ENCODE measurements at places on chromosomes 1 and 21.

DNA sequence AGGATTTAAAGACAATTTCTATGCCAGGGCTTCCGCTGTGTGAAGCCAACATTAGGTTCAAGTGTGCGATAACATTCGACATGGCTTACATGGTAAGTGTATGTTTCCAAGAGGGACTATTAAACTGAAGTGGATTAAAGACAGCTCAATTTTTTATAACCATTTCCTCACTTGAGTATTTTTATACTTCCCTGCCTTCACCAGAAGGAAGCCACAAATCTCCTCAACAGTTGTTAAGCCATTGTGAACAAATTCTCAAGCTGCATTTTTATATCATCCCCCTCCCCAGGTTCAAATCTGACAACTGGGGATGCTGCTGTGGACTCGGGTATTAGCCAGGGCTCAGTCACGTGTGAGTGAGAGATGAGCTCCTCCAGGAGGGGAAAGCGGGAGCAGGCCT, 116.3 kb downstream of the RHOU start:
- no peak for DNase-seq

- DNase-seq, result no peak
Observed at GRCh38 chr1:206828765-206829164, 36.7 kb upstream of the IL20 start.

GRCh38 chr1:87274851-87275250, 53.8 kb upstream of the LMO4 start:
- no peak for DNase-seq

DNA sequence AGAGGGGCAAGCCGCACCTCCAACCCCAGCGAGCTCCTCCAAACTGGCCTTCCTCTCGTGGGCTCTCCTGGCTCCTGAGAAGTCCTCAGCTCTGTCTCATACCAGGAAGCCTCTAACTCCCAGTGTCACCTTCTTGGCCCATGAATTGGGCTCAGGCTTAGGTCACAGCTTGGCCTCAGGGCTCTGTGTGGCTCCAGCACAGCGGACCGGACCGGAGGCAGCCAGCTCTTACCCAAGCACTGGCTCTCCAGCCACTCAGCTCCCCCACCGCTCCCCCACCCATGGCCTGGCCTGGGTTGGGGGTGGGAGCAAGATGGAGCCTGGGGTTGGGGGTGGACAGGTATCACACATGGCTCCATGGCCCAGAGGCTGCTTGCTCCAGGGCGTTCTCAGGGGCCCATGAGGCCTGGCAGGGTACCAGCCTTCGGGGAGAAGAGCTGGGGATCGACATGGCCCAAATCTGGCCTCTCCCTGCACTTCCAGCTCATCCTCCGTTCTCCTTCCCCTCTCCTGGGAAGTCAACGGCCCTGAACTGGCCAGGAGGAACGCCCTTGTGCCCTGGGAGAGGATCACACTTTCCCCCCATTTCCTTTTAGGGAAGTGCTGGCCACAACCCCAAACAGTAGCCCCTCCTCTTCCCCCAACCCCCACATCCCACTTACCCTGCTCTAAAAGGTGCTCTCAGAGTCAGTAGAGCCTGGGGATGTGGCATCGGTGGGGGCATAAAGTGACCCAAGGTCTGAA, 97.5 kb downstream of the CASZ1 start:
- DNase-seq, result no peak

DNA sequence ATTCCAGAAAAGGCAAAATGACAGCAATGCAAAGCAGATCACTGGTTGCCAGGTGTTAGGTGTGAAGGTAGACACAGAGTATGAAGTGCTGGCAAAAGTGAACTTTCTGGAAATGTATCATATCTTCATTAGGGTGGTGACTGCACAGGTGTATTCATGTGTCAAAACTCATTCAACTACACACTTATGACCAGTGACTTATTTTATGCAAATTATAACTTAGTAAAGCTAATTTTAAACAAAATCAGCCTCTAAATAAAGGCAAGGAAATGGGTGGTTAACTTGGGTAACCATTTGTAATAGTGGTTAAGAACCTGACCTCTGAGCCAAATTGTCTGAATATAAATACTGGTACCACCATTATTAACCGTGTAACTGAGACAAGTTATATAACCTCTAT, 7.4 kb downstream of the COP1 start:
- no peak for DNase-seq

- no peak for DNase-seq
Observed at GRCh38 chr1:206049919-206050600, 2.9 kb upstream of the RHEX start.

GRCh38 chr1:85062425-85063026, 14.2 kb upstream of the MCOLN3 start:
- DNase-seq, result no peak

GRCh38 chr1:31872658-31873636, 57.1 kb upstream of the SPOCD1 start:
- no peak for DNase-seq

- DNase-seq, result no peak
Observed at GRCh38 chr1:191125950-191126349, 648.3 kb upstream of the BRINP3 start.

DNA sequence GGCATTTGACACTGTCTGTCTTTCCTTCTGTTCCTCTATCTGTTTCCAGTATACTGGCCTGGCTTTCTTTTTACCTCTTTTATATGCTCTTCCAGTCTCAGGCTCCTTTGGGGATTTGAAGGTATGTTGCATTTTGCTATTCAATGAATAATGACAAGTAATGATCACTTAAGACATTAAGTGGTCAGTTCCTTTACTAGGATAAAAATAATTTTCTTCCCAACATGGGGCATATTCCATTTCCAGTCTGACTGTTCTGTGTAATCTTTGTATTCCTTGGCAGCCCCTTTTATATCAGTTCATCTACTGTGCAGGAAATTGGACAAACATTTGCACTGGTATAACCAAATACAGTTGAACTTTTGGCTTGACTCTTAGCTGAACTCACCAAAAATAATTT, 15.6 kb downstream of the METTL18 start:
- no peak for DNase-seq

- DNase-seq, result no peak
Observed at GRCh38 chr1:19330449-19331135, 18.5 kb downstream of the SLC66A1 start.

DNA sequence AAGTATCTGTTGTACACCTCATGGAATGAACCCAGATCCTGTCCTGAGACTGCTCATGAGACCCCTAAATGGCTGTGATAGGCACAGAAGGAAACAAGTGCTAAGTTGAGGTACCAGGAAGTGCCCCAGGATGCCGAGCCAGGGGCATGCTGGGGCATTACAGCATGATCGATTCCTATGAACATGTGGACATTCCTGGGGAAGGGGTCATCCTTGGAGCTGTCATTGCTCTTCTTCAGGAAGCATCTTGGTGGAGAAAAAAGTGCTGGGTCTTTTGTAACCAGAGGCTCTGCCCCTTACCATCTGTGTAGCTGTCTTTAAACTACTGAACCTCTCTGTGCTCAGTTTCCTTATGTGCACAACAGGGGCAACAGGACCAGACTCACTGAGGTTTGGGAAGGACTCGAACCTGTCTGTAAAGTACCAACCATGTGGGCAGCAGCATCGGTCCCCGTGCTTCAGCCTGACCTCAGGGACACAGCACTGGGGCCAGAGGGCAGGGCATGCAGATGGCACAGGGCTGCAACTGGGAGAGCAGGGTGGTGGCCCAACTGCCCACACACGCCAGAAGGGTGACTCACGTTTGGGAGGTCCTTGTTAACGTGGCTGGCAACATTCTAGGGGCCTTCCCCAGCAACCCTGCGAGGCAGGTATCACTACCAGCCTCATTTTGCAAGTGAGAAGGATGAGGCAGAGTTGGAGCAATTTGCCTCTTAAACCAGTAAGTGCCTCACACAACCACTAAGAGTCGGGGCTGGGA, 142.3 kb upstream of the EDN2 start:
- DNase-seq, result no peak

DNA sequence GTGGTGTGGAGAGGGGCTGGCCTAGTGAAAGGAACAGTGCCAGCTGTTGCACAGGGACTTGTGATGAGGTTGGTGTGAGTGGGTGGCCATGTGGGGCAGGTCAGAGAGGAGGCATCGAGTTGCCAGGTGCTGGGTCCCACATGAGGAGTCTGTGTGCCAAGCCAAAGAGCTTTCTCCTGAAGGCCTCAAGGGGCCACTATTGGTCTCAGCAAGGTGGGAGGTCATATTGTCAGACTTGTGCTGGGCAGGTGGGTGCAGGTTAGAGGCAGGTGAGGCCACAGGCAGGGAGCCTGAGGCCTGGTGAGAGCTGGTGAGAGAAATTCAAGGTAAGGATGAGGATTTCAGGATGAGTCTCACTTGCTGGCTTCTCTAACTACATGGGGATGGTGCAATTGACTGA, 256.8 kb downstream of the DISC1 start:
- no peak for DNase-seq

DNA sequence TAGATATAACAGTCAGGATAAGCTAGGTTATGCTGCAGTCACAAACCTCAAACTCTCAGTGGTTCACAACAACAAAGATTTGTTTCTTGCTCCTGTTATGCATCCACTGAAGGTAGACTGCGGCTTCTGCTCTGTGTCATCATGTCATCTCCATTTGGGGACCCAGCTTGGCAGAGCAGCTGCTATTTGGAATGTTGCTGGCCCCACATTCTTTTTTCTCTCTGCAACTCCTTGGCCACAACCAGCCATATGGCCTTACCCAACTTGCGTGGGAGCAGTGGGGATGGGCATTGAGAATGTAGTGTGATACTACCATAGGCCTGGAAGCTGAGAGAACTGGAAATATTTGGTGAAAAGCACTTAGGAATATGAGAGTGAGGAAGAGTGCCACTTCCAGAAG, 26.4 kb downstream of the AGO4 start:
- DNase-seq, result no peak

DNA sequence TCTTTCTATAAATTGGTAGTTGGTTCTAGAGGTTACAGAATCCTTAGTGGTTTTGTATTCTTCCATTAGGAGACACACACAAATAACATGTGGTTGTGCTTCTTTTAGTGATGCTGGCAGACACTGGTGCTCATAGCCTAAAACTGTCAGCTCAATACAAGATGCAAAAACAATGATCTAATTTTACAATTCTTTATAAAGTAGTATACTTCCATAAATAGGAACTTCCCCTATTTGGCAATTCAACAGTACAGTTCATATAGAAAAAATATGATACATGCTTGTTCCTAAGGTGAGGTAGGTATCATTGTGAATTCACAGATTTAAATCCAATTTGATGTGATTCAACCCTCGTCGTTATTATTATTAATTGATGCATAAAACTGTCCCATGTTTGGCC, 20.8 kb upstream of the CCDC17 start:
- DNase-seq, result no peak

GRCh38 chr1:178818416-178818815, 52.5 kb downstream of the ANGPTL1 start:
- no peak for DNase-seq

- DNase-seq, result peak; percentile 64
Observed at GRCh38 chr1:181936768-181937581, 124.5 kb downstream of the ZNF648 start.

DNA sequence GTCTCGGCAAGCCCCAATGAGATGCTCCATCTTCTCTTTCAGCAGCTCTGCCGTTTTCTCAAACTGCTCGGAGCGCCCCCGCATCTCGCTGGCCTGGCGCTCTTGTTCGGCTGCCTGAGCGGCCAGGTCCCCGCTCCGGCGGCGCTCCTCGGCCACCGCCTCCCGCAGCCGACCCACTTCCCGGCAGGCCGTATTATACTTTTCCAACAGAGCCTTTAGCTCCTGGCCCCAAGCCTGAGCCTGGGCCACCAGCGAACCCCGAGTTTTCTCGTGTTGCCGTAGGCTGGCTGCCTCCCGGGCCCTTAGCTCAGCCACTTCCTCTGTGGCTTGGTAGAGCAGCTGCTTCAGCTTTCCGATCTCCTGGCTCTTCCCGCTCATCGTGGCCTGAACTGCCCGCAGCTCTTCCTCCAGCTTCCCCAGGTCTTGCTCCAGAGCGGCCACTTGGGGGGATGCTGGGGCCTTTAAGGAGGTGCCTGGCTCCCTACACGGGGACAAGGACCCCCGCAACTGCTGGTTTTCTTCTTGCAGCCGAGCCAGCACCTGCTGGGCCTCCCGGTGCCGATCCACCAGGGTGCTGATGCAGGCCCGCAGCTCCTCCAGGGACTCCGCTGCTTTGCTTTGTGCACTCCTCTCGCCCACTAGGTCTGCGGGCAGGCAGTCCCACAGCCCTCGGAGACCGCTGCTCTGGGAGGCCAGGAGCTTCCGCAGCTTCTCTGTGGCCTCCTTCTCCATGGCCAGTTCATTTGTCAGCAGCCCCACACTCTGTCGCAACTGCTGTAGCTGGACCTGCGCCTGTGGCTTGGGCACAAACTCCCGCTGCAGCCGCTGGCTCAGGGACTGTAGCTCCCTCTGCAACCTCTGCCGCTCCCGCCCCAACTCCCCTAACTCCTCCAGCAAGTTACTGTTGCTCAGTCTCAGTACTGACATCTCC, 13.4 kb upstream of the PIAS3 start:
- DNase-seq, result no peak

DNA sequence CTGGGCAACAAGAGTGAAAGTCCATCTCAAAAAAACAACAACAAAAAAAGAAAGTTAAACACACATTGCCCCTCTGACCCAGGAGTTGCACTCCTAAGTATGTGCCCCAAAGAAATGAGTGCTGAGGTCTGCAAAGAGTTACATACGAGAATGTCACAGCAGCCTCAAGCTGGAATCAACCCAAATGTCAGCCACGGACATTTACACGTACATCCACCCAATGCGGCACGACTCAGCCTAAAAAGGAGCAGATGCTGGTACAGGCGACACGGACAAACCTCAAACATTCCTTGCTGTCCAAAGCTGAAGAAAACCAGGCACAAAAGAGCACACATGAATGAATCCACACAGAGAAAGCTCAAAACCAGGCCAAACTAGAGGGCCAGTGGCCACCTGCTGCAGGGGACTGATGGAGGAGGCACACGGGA, 46.8 kb upstream of the ECE1 start:
- no peak for DNase-seq

DNA sequence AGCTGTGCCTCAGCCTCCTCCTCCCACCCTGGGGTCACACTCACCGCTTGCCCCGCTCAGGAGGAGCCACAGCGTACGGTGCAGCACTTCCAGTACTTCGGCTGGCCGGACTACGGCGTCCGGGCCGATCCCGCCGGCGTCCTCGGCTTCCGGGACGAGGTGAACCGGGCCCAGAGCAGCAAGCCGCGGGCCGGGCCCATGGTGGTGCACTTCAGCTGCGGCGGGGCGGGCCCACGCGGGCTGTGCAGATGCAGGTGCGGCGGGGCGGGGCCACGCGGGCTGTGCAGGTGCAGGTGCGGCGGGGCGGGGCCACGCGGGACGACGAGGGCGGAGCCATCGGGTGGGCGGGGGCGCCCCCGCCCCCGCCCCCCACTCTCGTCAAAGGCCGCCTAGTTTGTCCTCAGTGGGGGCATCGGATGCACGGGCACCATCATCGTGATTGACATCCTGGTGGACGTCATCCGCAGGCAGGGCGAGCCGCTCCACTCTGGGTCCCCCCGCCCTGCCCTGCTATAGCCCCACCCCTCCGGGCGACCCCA, 5.5 kb downstream of the RNF223 start:
- DNase-seq, result no peak

- no peak for DNase-seq
Observed at GRCh38 chr1:166906647-166907046, 30.6 kb upstream of the TADA1 start.

Data from left kidney (tissue), 8 donors.